ENCODE measurements at places on chromosomes 3 and 15. TPM values are rescaled to one million over a fixed set of nuclear protein-coding genes. Genes with fewer than 3 reads are reported as not detected.

GRCh38 chr3:108133858-108134554 is 43.2 kb upstream of the CD47 start:
- H3K4me3 ChIP-seq = no peak overlapping the region
- H3K27ac ChIP-seq = no peak overlapping the region
- H3K36me3 ChIP-seq = no peaks in the 10 kb centered on the region
- no peaks in the 10 kb centered on the region for H3K27me3 ChIP-seq

DNA sequence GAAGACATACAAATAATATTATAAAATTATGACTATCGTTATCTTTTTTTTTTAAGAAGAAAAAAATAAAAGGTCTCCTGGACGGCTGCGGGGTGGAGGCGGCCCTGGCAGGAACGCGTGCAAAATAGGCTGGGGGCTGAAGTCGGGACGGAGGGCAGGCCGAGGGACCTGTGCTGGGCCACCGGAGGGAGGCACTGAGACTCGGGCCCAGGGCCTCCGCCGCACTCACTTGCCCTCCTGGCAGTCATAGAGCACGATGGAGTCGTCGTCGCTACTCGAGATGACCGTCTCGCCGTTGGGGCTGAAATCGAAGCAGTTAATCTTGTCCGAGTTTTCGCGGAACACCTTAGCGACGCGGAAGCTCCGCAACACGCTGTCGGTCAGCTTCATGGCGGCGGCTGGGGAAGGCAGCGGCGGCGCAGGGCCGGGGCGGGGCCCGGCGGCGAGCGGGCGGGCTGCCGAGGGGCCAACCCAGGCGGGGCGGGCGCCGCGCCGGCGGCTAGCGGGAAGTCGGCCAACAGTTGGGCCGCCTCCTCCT is 408 bp downstream of the WDR82 start:
- no peaks in the 10 kb centered on the region for H3K36me3 ChIP-seq
- H3K4me3 ChIP-seq = peak overlapping the region; percentile 84
- DNase-seq = peak; percentile 68
- H3K27me3 ChIP-seq = no peaks in the 10 kb centered on the region
- H3K4me1 ChIP-seq = peaks cover 8% of the 10 kb centered on the region

DNA sequence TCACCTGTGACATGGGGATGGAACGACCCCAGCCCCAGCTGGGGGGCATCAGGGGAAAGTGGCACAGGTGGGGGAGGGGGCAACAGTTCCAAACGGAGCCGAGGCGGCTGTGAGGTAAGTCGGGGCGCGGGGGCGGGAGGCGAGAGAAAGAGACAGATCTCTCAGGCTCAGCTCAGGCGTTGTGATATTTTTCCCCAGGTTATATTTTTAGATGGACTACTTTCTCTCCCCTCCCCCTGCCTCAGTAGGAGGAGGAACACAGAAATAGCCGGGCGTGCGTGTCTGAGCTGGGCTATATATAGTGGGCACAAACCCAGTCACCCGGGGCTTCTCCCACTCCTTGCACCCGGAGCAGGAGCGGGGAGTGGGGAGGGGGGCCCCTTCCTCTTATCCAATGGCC is 91.0 kb upstream of the LINGO1 start:
- H3K27me3 ChIP-seq = no peaks in the 10 kb centered on the region
- no peaks in the 10 kb centered on the region for H3K4me1 ChIP-seq
- H3K4me3 ChIP-seq = no peak overlapping the region
- H3K27ac ChIP-seq = no peak overlapping the region
- DNase-seq = no peak

- no peak overlapping the region for H3K4me3 ChIP-seq
- no peak overlapping the region for H3K27ac ChIP-seq
- no peaks in the 10 kb centered on the region for H3K36me3 ChIP-seq
- H3K27me3 ChIP-seq = no peaks in the 10 kb centered on the region
- H3K4me1 ChIP-seq = no peaks in the 10 kb centered on the region
- no peak for DNase-seq
Observed at GRCh38 chr3:159866201-159866746, 122.4 kb upstream of the IL12A start.

DNA sequence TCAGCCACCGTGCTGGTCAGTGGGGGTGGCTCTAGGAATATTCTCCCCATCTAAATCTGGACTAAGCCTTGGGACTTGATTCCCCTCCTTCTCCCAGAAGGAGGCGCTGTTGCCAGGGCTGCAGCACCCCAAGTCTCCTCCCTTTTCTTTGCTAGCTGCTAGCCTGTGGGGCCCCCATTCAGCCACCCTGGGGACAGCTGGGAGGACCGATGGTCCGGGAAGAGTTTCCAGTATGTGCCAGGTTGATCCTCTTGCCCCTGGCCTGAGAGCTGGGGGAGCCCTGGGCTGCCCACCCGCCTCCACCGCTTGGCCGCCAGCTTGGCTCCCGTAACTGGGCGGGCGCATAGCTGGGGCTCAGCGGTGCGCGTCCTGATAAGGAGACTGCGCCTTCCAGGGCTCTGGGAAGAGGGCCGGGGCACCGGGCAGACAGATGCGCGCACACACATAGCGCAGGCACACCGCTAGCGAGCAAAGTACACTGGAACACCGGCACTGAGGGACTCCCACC is 4.2 kb downstream of the SMAD6 start:
- H3K4me3 ChIP-seq = no peak overlapping the region
- no peak for DNase-seq
- H3K27me3 ChIP-seq = no peaks in the 10 kb centered on the region
- H3K36me3 ChIP-seq = no peaks in the 10 kb centered on the region

The FSD2 gene
- not detected for total RNA-seq

The CLDN18 gene
- total RNA-seq = 4.0 TPM

DNA sequence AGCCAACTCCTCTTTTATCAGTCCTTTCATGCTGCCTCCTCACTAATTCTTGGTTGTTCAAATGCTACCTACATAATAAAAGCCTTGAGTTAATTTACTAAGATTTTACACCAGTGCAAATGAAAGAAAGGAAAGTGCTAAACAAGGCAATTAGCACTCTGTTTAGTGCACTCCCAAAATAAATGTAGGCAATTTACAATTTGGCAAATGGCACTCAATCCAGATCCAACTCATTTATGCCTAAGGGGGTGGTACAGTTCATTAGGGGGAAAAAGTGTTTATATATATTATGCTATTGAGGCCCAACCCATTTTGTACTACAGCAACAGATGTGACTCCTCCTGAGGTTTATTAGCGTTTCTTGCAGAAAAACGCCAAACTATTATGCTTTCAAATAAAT is 370.1 kb downstream of the NR2F2 start:
- no peak overlapping the region for H3K4me3 ChIP-seq
- no peak overlapping the region for H3K27ac ChIP-seq
- H3K4me1 ChIP-seq = no peaks in the 10 kb centered on the region
- H3K36me3 ChIP-seq = no peaks in the 10 kb centered on the region

- no peaks in the 10 kb centered on the region for H3K36me3 ChIP-seq
- peaks cover 4% of the 10 kb centered on the region for H3K4me1 ChIP-seq
- H3K4me3 ChIP-seq = no peak overlapping the region
- DNase-seq = peak; percentile 48
- no peak overlapping the region for H3K27ac ChIP-seq
- no peaks in the 10 kb centered on the region for H3K27me3 ChIP-seq
Observed at GRCh38 chr15:32872621-32873283, 154.9 kb downstream of the GREM1 start.

The CYP8B1 gene
- not detected for total RNA-seq

- H3K27ac ChIP-seq = no peak overlapping the region
- H3K4me1 ChIP-seq = no peaks in the 10 kb centered on the region
- no peaks in the 10 kb centered on the region for H3K27me3 ChIP-seq
- H3K4me3 ChIP-seq = no peak overlapping the region
- no peaks in the 10 kb centered on the region for H3K36me3 ChIP-seq
- DNase-seq = no peak
Observed at GRCh38 chr3:22684739-22685138, 518.4 kb upstream of the UBE2E2 start.

GRCh38 chr3:194178669-194179068 is 42.7 kb downstream of the HES1 start:
- no peak for DNase-seq
- H3K27ac ChIP-seq = no peak overlapping the region
- H3K27me3 ChIP-seq = no peaks in the 10 kb centered on the region
- H3K4me3 ChIP-seq = no peak overlapping the region
- H3K4me1 ChIP-seq = no peaks in the 10 kb centered on the region
- H3K36me3 ChIP-seq = no peaks in the 10 kb centered on the region

- no peak overlapping the region for H3K27ac ChIP-seq
- no peak for DNase-seq
- H3K27me3 ChIP-seq = no peaks in the 10 kb centered on the region
- no peaks in the 10 kb centered on the region for H3K36me3 ChIP-seq
- no peaks in the 10 kb centered on the region for H3K4me1 ChIP-seq
Observed at GRCh38 chr3:46091046-46091445, 63.8 kb upstream of the XCR1 start.

GRCh38 chr3:101675709-101676215 is 1.2 kb downstream of the ZBTB11 start:
- peaks cover 7% of the 10 kb centered on the region for H3K4me1 ChIP-seq
- H3K27me3 ChIP-seq = no peaks in the 10 kb centered on the region
- H3K27ac ChIP-seq = peak overlapping the region; percentile 95
- no peaks in the 10 kb centered on the region for H3K36me3 ChIP-seq

DNA sequence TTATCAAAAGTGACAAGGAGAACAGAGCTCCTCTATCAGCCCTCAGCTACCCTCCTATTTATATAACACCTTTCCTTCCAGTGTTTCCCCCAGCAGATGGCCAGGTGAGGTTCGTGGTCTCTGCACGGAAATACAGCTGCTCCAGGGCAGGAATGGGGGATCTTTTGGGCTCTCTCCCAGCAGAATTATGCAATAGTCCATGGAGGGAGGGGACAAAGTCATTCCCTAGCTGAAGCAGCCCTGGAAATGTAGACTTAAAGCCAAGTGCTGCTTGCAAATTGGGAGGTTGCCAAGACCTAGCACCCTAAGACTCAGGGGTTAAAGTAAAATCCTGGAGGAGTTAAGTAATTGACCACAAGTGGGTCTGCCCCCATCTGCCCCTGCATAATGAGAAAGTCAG is 256.3 kb downstream of the LRTM1 start:
- no peak overlapping the region for H3K4me3 ChIP-seq
- H3K4me1 ChIP-seq = no peaks in the 10 kb centered on the region
- no peaks in the 10 kb centered on the region for H3K36me3 ChIP-seq
- no peak for DNase-seq
- H3K27me3 ChIP-seq = no peaks in the 10 kb centered on the region

DNA sequence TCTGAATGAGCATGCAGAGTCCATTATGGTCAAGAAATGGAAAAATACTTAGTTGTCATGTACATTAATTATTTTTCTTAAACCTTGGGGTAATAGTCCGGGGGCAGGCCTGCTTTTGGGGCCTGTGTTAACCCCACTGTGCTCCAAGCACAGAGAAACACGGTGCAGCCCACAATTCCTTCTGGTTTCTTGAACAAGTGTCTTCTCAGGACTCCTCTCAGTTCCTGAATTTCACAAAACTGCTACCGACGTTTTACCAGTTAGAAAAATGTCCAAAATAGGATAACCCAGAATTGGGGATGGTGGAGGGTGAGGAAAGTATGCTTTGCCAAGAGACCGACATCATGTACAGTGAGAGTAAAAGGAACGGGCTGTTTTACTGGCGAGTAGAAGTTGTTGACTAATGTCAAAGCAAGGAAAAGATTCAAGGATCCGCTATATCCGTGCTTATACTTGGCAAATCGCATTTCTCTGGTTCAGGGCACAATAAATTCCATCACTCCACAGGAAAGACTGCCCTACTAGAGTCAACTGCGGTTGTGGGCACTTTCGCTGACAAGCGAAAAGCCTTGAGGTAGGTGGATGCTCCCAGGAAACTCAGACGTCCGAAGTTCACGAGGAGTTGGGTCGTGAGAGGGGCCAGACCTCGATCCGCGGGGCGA is 495 bp upstream of the NXPE3 start:
- H3K27me3 ChIP-seq = no peaks in the 10 kb centered on the region
- no peaks in the 10 kb centered on the region for H3K36me3 ChIP-seq
- no peak for DNase-seq
- peaks cover 5% of the 10 kb centered on the region for H3K4me1 ChIP-seq

DNA sequence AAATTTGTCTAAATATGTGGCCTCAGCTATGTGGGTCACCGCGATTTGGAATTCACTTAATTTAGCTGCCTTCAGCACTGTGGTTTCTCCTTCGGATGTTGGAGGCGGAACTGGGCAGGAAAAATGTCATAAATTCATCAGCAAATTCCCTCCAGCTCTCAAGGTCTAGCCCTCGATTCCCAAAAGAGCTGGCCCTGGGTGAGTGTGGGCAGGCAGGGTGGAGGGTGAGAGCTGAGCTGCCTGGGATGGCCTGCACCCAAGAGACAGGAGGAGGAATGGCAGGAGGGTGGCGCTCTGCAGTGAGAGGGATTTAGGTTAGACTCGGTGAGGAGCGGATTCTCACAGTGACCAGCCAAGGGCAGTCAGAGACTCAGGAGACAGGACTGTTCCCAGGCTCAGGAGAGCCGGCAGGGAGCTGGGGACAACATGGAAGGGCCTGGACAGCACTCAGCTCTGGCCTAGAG is 57.1 kb downstream of the FEM1B start:
- H3K27ac ChIP-seq = peak overlapping the region; percentile 76
- H3K4me3 ChIP-seq = no peak overlapping the region
- DNase-seq = no peak
- no peaks in the 10 kb centered on the region for H3K27me3 ChIP-seq
- no peaks in the 10 kb centered on the region for H3K4me1 ChIP-seq

DNA sequence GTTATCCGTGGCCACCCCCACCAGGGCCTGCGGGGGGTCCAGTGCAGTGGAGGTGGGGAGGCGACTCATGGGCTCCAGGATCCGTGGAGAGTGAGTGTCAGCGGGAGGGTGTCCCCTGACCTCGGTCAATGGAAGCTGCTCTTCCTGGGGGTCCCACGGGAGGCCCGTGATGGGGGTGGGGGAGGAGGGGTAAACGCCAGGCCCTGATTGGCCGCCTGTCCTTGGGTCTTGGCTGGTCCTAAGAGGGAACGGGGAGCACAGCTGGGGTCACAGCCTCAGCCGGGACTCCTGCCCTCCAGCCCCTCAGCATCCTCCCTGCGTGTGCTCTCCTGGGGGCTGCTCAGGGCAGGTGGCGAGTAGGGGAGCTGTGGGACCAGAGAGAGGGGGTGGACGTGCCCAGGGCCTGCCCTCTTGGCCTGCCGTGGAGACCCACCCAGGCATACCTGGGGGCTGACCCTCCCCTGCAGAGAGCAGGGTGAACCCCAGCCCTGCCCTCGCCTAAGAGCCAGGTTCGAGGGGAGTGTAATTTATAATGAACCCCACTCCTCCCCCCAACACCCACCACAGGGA is 184.6 kb downstream of the GOLGA6L6 start:
- H3K36me3 ChIP-seq = no peaks in the 10 kb centered on the region
- H3K4me3 ChIP-seq = no peak overlapping the region
- no peaks in the 10 kb centered on the region for H3K4me1 ChIP-seq
- no peak overlapping the region for H3K27ac ChIP-seq
- peak; percentile 91 for DNase-seq
